Stimulated activated CD4-positive, alpha-beta T cell treated with anti-CD3 and anti-CD28 coated beads, Interleukin-1b, Interleukin-23, amount 100 ng/mL, for 1 hour (primary cell): ENCODE measurements at places on chromosomes 11 and 22.

DNA sequence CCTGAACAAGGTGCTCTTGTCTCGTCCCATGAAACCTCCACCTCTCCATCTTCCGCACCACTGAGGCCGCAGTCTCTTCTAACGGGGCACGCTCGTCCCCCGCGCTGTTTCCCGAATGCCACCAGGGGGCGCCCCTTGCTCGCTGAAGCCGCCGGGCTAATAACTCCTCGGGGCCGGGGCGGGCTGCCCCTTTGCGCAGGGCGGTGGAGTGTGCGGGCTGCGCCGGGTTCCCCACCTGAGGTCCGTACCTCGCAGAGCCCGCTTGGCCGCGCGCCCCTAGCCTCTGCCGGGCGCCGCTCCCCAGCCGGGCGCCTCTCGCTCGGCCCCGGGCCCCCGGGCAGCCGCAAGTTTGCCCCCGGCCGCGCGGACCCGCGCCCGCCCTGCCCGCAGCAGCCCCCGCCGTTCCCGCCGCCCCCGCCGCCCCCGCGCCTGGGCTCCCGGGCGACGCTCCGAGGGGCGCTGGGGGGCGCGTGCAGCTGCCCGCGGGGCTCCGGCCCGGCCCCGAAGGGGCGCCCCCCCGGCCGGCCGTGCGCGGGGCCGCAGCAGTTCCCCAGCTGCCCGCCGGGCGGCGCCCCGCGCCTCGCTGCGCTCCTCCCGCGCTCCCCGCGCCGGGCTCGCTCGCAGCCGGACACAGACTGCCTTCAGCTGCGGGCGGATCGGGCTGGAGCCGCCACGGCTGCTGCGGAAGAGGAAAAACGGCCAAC, at the start of gene GRIK4:
Gene GRIK4 (plus strand): TSS at position 633 of the 704 bp plus-strand sequence. CDS start 148,571 bp downstream, outside the sequence.
- DNase-seq, result peak; percentile 73

DNA sequence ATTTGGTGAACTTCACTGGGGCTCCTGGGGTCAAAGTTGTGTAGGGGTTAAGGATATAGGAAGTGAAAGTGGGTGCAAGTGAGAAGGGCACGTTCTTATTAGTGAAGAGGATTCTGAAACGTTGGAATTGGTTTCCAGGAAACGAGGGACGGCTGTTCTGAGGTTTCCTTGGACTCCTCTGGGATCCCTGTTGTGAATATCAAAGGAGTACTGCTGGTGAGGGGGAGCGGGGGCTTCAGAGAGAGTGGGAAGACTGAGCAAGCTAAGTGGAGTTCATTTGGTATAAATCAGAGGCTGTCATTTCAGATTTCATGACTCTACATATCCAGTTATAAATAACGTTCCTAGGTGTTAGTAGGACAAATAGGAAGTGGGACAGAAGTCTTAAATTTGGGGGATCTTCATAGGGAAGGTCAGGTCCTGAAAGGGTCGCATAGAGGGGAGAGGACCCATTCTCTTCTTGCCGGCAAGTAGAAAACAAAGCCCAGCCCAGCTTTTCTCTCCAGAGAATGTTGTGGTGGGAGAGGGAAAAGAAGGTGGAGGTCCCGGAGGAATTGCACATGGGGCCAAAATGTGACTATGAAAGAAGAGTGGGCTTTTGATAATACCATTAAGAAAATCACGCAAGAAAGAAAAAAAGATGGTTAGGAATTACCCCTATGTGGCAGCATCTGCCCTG, 1.1 kb upstream of the NELL1 start:
- DNase-seq, result no peak

DNA sequence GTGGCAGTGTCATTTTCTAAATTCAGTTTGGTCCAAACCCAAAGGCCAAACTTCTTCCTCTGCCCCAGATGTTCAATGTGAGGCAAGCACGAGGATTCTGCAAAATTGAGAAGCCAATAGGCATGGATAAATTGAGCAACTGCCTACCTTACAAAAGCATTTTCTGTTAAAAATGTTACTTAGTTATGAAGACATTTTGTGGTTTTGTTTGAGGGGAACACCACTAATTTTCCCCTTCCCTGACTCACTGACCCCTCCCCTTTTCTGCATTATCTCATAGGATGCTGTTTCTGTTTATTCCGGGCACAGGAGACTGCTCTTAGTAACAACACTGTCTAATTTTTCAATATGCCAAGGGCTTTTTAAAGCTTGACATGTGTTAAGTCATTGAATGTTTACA, 462.8 kb downstream of the INSC start:
- DNase-seq, result no peak

DNA sequence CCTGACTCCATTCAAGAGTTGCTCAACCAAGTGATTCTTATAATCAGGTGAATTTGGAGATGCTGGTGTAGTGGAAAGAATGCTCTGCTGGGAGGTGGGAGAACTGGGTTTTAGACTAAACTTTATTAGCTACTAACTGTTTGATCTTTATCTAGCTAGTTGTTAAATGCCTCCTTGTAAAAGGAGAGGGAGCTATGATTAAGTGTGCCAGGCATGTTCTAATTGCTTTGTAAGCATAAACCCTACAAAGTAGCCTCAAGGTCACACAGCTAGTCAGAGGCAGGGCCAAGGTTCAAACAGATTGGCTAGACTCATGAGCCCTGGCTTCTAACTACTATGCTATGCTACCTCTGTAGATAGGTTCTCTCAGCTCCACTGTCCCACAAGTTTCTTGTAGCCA, 105.5 kb downstream of the NXPE2 start:
- no peak for DNase-seq

- no peak for DNase-seq
Measured at GRCh38 chr22:39409516-39410029, 10.0 kb downstream of the TAB1 start.

GRCh38 chr22:43476751-43477725, 65.2 kb downstream of the MPPED1 start:
- DNase-seq, result no peak

DNA sequence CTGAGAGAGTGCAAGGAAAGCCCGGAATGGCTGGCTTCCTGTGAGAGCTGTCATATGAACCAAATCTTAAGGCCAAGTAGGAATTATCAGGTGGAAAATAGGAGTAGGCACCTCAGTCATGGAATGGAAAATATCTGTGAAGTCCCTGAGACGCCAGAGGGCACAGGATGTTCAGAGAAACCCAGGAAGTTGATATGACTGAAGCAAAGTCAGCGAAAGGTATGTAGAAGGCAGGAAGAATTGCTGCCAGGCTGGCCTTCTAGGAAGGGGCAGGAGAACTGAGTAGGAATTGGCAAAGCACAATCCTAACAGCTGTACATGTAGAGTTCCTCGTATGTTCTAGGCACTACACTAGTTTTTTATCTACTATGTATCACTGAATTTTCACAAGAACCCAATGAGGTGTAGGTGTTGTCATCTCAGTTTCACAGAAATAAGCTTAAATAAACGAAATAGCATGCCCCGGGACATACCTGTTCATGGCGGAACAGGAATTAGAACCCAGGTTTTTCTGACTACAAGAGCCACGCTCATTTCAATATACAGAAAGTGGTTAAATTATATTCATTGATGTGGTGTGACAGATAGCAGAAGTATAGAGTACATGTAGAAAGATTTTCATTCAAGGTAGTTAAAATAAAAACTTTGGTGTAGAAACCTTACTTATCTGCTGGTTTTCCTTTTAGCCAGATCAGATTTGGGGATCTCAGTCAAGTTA, 17.0 kb downstream of the HMGXB4 start:
- DNase-seq, result no peak
